Stimulated activated CD8-positive, alpha-beta memory T cell treated with anti-CD3 and anti-CD28 coated beads, Interleukin-12 subunit alpha, Interleukin-12 subunit beta, amount 100 ng/mL, for 1 hour (primary cell): ENCODE measurements at places on chromosomes 13 and 19.

GRCh38 chr13:26693749-26694463 lies 66.7 kb downstream of the GPR12 start:
- no peak for DNase-seq

DNA sequence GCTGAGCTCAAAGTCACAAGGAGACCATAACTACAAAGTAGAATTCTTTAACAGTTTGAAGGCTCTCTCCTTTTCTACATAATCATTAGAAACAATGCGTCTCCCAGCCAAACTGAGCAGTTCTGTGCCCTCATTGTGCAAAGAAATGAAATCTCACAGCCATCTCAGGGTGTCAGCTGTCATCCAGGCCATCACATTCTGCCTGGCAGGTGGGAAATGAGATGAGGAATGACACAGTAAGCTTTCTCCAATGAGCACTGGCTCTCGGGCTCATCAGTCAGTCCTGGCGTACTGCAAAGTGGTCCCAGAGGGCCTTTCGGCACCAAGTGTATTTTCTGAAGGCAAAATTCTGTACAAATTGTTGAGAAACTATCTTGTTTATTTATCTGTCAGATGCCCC lies 306.5 kb downstream of the KCTD12 start:
- DNase-seq = no peak

DNA sequence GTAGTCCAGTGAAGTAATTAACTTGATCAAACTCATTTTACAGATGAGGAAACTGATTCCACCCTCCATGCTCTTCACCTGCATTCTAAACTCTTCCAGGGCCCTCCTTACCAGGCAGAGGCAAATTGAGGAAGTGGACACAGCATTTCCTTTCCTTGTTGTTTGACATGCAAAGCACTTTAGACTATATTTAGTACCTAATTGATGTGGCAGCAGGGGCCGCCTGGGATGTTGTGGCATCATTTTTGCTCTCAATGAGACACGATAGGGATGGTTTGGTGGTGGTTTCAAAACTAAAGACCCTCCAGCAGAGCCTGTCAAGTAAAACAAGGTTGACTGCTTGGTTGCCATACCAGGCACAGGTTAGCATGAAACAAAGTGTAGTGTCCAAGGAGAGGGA lies 7.9 kb downstream of the SIPA1L3 start:
- DNase-seq = no peak

GRCh38 chr13:88958821-88959220 lies 1287.7 kb downstream of the SLITRK5 start:
- DNase-seq = no peak

DNA sequence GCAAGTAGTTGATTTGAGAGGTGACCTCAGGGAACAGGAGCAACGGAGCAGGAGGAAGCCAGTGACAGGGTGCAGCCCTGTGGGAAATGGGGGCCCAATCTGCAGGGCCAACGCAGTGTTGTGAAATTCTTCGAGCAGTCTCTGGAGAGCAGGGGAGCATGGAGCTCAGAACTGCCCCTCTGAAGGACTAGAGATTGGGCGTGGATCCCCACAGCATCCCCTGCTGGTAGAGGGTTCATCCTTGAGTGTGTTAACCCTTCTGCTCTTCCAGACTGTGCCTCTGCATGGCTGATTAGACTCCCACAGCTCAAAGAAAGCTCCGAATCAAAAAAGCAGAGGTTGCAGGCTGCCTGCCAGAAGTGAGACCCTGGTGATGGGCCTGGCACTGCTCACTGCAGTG lies 77.9 kb upstream of the UQCRFS1 start:
- no peak for DNase-seq

DNA sequence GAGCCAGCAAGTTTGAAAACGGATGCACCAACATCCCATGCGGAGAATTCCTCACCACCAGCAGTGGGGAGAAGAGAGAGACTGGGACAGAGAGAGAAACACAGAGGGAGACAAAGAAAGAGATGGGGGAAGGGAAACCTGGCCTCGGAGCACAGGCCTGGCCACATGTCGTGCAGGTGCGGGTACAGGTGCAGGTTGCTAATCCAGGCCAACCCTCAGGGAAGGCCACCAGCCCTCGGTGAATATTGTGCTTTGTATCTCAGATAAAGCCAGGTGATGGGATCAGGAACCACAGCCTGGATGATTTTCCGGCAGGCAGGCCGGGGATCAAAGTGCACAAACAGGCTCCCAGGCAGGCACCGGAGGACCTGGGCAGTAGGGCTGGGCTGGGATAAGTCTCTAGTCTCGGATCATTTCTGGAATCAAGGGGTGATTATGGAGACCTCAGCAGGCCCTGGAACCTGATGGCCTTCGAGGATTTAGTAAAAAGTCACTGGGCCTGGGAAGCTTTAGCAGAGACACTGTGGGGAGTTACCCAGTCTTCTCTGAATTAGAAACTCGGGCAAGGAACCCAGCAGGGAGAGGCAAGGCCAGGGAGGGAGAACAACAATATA lies 3.7 kb downstream of the GAS6 start:
- no peak for DNase-seq

DNA sequence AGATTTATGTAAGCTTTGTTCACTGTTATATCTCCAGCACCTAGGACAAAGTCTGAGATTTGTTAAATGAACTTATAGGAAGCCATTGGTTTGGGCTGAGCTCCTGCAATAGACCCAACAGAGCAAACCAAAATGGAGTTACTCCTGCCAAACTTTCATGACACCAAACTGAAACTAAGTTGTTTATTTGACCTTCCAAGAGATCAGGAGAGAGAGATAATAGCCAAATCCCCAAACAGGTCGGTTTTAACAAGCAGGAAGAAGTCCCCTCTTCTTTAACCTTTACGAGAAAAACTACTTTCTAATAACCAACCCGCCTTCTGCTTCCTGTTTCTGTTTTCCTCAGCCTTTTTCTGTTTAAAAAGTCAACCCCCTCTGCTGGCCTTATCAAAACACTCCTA lies 54.9 kb upstream of the ATP12A start:
- no peak for DNase-seq

- DNase-seq = no peak
Observed at GRCh38 chr19:56942756-56943155, 102.2 kb upstream of the PEG3 start.

DNA sequence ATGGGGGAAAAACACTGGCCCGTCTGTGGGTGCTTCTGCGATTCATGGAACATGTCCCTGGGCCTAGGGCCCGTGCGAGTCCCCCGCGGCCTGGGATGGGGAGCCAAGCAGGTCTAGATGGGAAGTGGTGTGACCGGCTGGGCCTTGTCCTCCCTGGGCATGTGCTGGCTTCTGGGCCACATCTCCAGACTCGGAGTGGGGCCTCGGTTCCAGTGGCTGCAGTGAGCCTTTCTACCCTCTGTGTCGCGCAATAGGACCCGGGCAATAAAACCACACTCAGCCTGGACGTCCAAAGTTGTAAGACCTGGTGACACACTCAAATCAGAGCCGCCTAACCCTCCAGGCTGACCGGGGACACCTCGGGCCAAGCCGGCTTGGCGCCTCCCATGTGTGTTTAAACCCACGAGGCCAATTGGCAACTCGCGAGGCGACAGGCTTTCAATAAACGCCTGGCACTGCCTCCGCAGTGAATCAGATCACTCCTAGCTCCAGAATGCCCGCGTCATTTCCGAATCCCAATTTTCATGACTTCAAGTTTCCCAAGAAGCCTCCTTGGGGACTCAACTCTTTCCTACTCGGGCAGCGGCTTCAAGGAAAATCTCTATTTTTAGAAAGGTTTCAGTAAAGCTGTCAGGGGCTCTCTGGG lies 57.3 kb downstream of the KLF2 start:
- DNase-seq = no peak

DNA sequence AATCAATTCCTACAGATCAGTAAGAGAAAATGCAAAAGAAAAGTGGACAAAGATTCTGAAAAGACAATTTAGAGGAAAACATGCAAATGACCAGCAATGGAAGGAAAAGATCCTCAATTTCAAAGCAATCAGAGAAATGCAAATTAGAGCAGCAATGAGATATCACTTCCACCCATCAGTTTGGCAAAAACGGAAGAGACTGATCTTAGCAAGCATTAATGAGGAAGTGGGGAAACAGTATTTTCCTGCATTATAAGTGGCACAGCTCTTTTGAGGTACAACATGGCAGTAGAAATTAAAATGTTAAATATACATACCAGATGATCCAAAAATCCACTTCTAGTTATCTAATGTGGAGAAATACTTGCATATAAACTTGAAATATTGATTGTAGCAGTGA lies 69.1 kb upstream of the SLC7A1 start:
- DNase-seq = no peak

GRCh38 chr13:97933776-97934175 lies 19.7 kb upstream of the IPO5 start:
- no peak for DNase-seq

DNA sequence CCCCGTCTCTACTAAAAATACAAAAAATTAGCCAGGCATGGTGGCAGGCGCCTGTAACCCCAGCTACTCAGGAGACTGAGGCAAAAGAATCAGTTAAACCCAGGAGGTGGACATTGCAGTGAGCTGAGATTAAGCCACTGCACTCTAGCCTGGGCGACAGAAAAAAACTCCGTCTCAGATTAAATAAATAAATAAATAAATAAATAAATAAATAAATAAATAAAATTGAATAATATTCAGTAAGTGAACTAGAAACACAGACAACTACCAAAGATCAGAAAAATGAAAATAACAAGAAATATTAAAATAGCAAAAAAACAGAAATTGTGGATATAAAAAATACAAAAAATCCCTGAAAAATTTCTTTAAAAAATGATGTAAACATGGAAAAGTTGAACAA lies 172.4 kb downstream of the ZNF486 start:
- DNase-seq = no peak

GRCh38 chr13:45105895-45106294 lies 14.4 kb upstream of the GTF2F2 start:
- no peak for DNase-seq

DNA sequence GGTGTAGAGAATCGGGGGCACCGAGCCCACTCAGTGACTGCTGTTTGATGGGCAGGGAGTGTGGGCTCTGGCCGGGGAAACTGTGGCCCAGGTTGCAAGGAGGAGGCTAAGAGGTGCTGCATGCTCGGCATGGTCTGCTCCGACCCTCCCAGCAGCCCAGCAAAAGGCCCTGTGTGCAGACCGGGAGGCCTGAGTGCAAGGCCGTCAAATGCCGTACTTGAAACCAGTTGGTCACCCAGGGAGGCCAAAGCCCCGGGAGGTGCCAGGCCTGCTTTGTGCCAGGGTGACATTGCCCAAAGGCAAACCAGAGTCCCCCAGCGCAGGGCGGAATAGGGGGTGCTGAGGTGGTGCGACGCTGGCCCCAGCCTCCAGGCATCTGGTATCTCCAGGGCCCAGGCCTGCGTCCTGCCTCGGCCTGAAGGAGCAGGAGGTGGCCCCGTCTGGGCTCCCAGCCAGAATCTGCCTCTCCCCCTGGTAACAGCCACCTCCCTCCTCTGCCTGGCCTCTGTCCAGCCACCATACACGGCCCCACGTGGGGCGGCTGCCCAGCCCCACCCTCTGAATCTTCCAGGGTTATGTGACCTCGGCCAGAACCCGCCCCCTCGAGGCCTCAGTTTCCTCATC lies 4.0 kb downstream of the PIK3R2 start:
- no peak for DNase-seq

DNA sequence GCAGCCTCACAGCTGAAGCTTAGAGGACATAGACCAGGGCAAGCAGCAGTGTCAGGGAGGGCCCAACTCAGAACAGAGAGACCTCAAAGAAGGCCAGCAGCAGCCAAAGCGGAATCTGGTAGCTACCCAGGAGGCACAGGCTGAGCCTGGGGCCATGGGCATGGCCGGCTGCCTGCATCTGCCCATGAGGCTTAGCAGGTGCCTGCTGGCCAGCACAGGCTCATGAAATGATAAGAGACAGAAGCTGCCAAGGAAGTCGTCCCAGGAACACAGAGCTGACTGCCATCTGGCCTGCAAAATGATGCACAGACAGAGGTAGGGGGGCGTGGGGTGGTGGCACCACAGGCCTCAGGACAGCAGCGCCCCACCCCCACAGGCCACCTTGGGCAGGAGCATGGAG lies 29.2 kb downstream of the TUBA3C start:
- no peak for DNase-seq

GRCh38 chr13:27461940-27462584 lies 11.7 kb upstream of the MTIF3 start:
- DNase-seq = no peak

DNA sequence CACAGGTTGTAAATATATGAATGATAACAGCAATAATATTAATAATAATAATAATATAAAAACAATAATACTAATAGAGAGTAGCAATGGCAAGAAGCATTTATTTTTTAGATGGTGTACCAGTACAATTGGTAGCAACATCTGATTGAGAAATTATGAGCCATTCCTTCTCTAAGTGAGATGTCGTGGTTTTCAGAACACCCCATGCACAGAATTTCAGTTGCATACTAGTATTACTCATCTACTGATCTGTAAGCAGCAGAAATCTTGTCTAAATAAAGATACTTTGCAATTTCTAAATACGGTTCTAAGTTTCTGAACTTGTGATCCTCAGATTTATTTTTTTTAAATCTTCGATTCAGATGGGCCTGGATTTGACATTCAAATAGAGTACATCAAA lies 788.0 kb upstream of the ATXN8OS start:
- DNase-seq = no peak

DNA sequence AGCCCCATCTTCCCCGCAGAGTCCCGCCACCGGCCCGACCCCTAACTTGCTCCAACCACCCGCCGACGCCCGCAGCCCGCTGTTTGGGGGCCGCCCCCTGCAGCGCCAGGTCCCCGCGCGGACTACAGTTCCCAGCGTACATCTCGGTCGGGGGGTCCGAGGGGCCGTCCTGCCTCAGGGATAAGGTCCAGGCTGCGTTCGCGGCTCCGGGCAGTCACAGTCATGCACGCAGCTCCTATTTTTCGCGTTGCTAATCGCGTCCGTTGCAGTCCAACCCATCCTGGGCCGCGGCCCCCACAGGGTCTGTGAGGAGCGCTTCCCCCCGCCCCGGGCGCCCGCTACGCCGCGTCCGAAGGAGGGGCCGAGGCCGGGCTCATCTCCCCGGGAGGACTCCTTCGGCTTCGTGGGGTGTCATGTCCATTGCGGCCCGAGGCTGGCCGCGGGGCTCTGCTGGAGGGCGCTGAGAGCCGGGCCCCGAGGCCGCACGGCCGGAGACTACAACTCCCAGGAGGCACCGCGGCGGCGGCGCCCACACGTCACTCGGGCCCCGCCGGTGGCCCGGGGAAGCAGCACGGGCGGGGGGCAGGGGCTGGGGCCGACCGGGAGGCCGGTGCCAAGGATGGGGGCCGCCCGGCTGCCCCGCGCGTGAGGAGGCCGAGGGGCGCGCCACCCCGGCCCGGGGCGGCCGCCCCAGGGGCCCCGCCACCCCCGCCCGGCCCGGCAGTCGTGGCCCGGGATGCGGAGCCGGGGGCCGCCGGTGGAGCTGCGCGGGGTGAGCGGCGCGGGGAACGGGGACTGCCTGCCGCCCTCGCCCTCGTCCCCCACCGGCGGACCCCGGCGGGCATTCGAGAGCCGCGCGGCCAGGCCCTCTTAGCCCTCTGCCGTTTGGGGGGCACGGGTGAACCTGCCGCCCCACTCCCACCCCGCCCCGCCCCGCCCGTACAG lies at the start of gene MAP3K10:
TSS of gene MAP3K10 (plus strand) at position 536 of the 945 bp plus-strand sequence. CDS start 606 bp downstream, outside the sequence.
- DNase-seq = peak; percentile 42

GRCh38 chr13:109844396-109844795 lies 58.0 kb upstream of the IRS2 start:
- DNase-seq = no peak
